ENCODE measurements at places on chromosomes 7 and 10. TPM values are rescaled to one million over a fixed set of nuclear protein-coding genes. Genes with fewer than 3 reads are reported as not detected.

The UROS gene
- 37.6 TPM for polyA plus RNA-seq

The BMPER gene
- 0.14 TPM for polyA plus RNA-seq

The MKX gene
- polyA plus RNA-seq = 0.14 TPM

The INSYN2A gene
- 0.32 TPM for polyA plus RNA-seq

The CARD11 gene
- 30.3 TPM for polyA plus RNA-seq

The DRGX gene
- 0.03 TPM for polyA plus RNA-seq

The UPK3BL1 gene
- polyA plus RNA-seq = 54.5 TPM

The ADAM12 gene
- polyA plus RNA-seq = 0.72 TPM

The IL15RA gene
- polyA plus RNA-seq = 13.8 TPM

The BMI1 gene
- 27.1 TPM for polyA plus RNA-seq

The GPR15LG gene
- not detected for polyA plus RNA-seq

The THSD7A gene
- 0.42 TPM for polyA plus RNA-seq

The TMEM229A gene
- polyA plus RNA-seq = 0.06 TPM

The BICC1 gene
- polyA plus RNA-seq = 0.86 TPM

The SLC37A3 gene
- 10.4 TPM for polyA plus RNA-seq

The SORCS1 gene
- polyA plus RNA-seq = 1.2 TPM

The UPK3B gene
- polyA plus RNA-seq = 0.21 TPM

The AGR2 gene
- polyA plus RNA-seq = 0.28 TPM

The EPHA1 gene
- 1.5 TPM for polyA plus RNA-seq

The NIPSNAP2 gene
- polyA plus RNA-seq = 29.7 TPM

The ASIC3 gene
- polyA plus RNA-seq = 1.1 TPM

Data from spleen (tissue), 13 donors.